ENCODE measurements at places on chromosomes 3 and 15.

- no peak for DNase-seq
Observed at GRCh38 chr3:169629895-169630294, 33.6 kb downstream of the MECOM start.

DNA sequence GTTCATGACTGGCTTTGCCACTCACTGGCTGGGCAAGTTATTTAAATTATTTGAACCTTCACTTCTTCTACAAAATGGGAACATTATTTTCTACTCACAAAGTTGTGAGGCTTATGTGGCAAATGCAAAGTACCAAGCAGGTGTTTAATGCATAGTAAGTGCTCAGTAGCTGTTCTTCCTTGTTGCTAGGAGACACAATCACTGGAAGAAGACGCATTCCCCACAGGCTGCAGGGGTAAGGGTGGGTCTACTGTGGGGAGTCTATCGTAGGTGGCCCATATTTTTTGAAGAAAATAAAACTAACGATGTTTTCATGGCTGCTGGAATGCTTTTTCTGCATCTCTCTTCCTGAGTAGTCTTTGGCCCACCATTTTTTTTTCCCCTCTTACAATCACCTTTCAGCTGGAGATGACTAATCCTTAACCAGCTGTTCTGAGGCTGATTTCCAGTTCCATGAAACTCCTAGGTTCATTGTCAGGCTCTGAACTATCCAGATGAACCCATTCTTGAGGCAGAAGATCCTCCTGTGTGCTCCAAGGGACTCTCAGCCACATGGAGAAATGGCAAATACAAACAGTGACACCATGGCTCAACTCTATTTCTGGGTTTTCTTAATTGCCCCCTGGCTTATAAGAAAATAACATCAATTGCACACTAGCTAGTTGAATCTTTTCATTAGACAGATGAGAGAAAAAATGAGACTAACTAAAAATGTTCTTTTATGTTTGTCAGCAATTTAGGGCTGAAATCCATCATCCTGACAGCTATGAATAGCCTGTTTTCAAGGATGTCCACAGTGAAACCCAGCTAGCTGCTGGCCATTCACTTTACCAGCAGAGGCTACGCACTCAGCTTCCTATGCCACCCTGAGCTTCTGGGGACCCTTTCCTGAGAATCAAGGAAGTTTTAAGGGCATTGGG is 108.3 kb upstream of the ETV5 start:
- no peak for DNase-seq

GRCh38 chr15:71329041-71329440 is 213.8 kb downstream of the THSD4 start:
- DNase-seq, result no peak

DNA sequence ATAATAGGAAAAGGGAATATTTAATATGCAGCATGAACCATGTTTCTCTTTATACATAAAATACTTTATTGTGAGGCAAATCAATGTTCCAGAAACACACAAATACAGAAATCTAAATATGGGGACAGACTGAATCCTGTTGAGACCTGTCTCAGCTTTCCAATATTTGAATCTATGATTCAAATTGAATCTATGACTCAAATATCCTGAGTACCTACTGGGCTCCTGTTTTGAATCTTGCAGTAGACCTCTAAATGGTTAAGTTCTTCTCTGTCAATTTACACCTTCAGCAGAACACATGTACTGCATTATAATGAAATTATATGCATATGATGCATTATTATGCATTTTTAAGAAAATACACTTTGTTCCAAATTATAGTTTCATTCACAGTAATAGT is 143.2 kb upstream of the PLXND1 start:
- no peak for DNase-seq

DNA sequence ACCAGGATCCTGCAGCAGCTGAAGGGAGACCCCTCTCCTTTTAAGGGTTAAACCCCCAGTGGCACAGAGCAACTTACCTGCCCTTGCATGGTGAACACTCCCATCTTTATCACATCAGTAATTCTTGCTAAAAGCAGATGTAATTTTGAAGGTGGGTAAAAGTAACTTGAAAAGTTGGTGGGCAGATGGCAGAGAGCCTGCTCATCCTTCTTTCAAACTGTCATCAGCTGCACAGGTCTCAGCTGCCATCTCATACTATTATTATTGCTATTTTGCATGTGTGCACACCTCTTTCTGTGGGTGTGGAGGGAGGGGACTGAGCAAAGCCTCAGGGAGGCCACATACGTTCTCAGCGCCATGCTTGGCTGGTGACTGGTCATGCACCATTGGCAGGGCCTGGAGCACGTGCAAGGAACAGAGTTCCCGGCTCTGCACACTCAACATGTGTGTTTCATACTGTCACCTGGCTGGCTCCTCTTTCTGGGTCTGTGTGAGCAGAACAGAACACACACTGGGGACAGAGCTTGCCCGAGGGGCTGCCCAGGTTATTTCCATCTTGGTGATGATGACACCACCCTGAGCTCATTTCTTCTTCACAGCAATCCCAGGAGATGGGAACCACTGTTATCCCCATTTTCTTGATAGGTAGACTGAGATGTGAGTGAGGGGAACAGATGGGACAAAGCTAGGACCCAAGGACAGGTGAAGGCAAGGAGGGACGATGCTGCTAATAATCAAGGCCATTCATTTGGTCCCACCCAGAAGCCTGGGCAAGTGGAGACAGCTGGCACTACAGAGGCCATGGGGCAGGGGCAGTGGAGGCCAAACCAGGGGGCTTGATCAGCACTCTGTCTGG is 95.8 kb upstream of the KLF13 start:
- DNase-seq, result no peak

DNA sequence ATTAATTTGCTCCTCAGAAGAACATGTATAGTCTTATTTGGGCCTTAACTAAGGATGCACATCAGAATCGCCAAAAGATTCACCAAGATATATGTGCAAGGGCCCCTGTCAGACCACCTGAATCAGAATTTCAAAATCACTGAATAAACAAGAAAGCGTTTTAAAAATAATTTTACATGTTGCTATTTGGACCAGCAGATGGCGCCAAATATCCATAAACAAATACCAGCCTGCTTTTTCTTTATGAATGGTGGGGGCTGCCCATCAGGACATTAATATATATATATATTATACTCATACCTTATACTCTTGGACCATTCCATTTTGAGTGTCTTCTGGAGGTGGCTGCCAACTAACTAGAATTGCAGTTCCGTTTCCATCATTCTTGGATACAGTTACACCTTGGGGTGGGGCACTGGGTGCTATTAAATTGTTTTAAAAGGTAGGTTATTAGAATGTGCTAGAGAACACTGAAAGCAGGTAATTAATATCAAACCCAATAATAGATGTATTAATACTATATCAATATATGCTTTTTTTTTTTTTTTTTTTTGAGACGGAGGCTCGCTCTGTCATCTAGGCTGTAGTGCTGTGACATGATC is 1108.3 kb downstream of the ROBO1 start:
- no peak for DNase-seq

GRCh38 chr3:194995334-194995733 is 275.6 kb downstream of the XXYLT1 start:
- no peak for DNase-seq

GRCh38 chr3:167502401-167502800 is 28.6 kb upstream of the SERPINI2 start:
- DNase-seq, result no peak

GRCh38 chr3:189727898-189728297 is 96.7 kb downstream of the TP63 start:
- DNase-seq, result no peak

DNA sequence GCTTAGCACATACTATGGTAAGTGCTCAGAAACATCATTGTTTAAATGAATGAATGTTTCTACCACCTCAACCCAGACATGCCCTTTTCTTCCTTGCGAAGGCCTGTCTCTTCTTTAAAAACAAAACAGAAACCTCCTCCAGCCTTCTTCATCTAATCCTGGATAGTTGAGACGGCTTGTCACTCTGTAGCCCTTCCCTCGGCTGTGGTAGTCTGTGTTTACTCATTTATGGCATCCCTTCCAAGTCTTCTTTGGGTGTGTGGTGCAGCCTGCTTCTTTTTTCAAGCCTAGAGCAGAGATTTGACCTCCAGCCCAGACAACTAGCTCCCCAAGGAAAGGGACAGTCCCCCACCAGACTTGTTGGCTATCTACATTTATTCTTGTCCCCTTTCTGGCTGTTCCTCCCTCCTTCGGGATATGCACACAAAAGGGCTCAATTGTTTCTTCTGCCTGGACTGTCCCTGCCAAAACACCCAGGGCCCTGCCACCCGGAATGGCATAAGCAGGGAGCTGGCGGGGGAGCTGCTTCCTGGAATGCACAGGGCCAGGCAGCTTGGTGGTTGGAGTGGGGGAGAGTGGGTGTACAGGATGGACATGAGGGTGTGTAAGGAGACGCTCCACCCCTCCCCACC is 67.8 kb downstream of the ITGA11 start:
- DNase-seq, result no peak

GRCh38 chr3:35422836-35423601 is 216.3 kb upstream of the ARPP21 start:
- no peak for DNase-seq

- no peak for DNase-seq
Observed at GRCh38 chr15:34336231-34336990, 1.2 kb downstream of the SLC12A6 start.

GRCh38 chr3:134357261-134357913 is 16.9 kb downstream of the AMOTL2 start:
- no peak for DNase-seq

Measured in activated T-helper 2 cell treated with anti-CD3 and anti-CD28 coated beads, Interferon-gamma antibody, Interleukin-2, Interleukin-4, amounts not matched to agents 10 μg/mL and 5 μg/mL and 100 μg/mL, durations not matched to agents 14 hours and 24 hours and 36 hours (primary cell).